NCI-H510A treated with DMSO at 0.1 percent for 48 hours (cell line): ENCODE measurements at places on chromosomes 2 and 18.

DNA sequence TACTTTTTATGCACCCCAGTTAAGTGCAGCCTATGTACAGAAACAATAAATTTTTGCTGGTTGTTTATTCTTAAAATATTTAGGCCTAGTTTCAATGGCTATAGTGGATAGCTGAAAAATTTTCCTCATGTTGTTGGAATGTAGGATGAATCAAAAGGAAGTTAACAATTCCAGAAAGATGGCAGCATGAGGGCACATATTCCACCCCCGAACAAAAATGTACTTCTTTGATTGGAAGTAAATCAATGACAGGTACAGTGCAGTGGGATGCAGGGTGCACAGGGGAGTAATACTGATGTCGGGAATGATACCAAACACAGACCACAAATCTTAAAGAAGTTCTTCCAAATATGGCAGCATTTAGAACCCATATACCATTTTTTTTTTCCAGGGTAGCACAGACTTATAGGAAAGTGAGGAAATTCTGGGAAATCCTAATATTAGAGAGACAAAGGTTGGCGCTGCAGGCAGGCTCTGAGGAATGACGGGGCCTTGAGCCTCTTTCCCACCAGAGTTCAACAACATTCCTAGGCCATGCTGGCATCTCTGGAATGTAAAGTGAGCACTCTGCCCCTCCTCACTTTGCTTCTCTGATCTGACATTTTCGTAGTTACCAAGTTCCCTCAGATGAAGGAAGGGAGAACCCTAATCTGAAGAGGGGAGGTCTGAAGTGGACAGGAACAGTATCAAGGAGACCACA lies 36.6 kb upstream of the IKZF2 start:
- DNase-seq = no peak

- DNase-seq = peak; percentile 61
Measured at GRCh38 chr2:142130111-142131009, 456 bp downstream of the LRP1B start.

DNA sequence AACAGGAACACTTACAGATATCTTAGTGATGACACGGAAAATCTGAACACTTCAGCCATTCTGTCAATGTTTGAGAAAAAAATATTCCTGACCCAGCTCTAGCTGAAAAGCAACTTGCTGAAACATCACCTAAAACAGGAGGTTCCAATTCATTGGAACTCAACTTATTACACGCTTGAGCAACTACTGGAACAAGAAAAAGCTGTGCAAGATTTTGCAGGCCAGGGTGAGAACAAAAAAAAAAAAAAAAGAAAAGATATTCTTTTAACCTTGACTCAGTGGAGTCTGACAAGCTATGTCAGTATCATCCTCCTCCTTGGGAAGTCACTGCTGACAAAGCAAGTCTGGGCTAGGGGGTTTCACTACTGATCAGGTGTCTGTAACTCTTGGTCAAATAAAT lies 351.0 kb downstream of the SS18 start:
- DNase-seq = no peak

DNA sequence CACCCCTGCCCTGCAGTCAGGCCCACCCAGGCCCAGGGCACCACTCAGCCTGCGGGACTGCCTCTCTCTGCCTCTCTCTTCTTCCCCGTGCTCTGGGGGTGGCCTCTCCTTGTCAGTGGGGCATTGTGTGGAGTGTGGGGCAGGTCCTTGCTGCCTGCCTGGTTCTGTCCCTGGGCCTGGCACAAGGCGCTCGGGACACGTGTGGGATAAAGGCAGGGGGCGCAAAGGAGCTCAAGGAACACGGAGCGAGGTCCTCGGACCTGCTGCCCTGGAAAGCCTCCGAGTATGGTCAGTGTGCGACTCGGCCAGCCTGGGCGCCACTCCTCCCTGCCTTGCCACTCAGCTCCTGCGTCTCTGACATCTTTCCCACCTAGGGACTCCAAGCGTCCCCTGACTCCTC lies 262.2 kb downstream of the HDAC4 start:
- DNase-seq = no peak

DNA sequence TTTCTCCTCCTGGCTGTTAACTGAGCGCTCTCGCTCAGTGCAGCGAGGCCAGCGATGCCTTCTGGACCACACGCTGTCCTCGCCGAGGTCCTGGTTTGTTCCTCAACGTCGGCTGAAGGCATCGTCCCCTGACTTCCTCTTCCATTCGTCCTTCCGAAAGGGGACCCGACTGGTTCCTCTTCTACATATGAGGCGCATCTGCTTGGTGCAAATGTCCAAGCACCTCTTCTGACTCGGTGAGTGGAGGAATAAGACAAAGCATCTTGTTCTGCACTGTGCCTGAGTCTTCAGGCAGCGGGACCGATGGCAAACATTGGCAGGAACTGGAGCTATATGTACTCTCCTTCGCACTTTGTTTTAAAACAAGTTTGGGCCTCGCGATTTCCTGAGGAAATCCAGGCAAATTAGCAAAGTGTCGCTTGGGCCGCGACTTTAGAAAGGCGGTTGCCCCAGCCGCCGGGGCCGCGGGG lies 621 bp upstream of the KCNS3 start:
- peak; percentile 56 for DNase-seq
